ENCODE measurements at places on chromosomes 1 and 21.

DNA sequence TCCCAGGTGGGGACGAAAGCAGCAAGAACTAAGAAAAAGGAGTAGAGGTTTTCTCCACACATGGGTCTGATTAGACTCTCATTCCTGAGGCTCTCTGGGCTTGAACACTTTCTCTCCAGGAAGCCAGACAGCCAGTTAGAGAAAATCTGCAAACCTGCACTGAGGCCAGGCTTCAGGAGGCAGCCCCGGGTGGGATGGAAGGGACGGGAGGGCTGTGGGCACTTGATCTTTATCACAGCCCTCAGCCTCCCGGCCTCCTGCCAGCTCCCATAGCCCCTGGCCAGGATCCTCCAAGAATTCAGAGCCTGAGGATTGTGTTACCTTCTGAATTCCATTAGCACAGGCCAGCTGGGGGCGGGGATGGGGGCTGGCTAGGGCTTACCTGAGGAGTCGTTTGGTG lies 40.1 kb downstream of the SERTAD4 start:
- DNase-seq, result no peak

- no peak for DNase-seq
These were observed 61.6 kb downstream of the PTGS2 start for GRCh38 chr1:186618401-186619170.

DNA sequence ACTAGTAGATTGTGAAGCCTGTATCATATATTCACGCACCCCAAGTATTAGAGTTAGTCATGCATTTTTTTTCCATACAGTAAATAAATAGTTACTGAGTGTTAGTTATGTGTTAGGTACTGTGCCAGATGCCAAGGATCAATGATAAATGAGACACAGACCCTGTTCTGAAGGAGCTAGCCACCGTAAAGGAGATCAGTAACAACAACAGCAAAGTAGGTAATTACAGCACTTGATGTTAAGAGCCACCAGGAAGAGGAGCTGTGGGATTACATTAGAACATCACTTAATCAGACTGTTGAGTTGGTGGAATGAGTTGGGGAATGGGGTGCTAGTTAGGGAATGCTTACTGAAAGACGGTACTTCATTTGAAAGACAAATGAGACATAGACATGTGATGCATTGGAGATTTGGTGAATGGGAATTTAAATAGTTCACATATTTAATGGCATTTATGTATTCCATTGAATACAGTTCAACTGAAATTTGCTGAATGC lies 21.0 kb downstream of the PRKAA2 start:
- no peak for DNase-seq

DNA sequence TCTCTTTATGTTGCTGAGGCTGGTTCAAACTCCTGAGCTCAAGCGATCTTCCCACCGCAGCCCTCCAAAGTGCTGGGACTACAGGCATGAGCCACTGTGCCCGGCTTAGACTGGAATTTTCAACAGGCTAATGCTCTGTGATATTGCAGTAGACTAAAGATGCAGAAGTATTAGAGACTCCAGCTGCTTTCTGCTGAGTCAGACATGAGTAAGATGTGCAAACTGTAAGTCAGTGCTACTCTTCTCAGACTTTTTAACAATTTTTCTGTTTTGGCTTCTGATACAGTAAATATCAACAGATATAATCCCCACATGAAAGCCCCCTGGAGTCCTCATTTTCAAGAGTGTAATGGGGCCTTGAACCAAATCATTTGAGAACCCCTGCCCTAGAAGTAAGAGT lies 29.3 kb upstream of the NLRP3 start:
- no peak for DNase-seq

GRCh38 chr1:26122988-26123973 lies 11.7 kb downstream of the PDIK1L start:
- DNase-seq, result no peak

DNA sequence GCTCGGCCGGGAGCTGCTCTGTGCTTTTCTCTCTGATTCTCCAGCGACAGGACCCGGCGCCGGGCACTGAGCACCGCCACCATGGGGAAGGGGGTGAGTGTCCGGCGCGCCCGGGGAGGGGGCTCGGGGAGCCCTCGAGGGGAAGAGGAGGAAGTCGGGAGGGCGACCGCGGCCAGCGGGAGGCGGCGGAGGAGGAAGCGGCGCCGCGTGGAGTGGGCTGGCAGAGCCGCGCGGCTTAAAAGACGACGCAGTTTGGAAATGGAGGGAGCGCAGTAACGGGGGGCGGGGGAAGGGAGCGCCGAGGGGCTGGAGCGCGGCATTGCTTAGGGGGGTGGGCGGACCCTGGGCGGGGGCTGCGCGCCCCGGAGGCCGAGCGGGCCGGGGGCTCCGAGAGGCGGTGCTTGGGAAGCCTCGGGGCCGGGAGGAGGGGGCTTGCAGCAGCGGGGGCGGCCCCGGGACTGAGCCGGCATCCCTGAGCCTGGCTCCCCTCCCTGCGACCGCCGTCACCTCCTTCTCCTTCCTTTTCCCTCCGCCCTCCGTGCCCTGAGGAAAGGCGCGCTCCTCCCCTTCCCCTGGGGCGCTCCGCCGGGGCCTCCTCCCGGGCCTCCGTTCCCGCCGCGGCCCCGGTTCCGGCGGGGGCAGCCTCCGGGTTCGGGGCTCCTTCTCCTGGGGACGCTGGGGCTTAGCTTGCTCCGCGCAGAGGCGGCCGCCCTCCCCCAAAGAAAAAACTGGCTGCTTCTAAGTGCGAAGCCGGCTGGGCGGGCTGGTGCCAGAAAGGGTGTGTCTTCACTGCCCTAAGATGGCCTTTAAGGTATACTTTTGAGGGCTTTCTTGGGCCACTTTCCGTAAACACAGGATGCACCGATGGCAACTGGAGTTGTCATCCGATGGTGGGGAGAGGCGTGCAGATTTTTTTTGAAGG lies 648 bp downstream of the ATP1A1 start:
- peak; percentile 5 for DNase-seq

DNA sequence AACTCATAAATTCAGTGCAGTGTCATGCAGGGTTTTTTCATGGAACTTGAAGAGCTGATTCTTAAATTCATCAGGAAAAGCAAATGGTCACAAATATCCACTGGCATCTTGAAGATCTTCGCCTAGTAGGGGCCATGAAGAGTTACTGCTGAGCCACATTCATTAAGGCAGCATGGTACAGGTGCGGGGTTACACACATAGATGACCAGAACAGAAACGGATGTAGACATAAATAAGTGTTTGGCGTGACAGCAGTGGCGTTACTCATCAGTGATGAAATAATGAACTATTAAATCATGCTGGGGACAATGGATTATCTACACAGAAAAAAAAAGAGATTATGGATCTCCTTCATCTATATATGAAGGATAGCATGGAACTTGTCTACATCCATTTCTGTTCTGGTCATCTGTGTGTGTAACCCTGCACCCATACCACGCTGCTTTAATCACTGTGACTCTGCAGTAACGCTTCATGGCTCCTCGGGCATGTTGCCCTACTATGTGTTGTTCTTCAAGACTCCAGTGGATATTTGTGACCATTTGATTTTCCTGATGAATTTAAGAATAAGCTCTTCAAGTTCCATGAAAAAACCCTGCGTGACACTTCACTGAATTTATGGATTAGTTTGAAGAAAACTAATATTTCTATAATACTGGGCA lies 161.3 kb downstream of the GALNT2 start:
- DNase-seq, result no peak

- DNase-seq, result no peak
These were observed 102.5 kb downstream of the EBNA1BP2 start for GRCh38 chr1:43069461-43070050.

DNA sequence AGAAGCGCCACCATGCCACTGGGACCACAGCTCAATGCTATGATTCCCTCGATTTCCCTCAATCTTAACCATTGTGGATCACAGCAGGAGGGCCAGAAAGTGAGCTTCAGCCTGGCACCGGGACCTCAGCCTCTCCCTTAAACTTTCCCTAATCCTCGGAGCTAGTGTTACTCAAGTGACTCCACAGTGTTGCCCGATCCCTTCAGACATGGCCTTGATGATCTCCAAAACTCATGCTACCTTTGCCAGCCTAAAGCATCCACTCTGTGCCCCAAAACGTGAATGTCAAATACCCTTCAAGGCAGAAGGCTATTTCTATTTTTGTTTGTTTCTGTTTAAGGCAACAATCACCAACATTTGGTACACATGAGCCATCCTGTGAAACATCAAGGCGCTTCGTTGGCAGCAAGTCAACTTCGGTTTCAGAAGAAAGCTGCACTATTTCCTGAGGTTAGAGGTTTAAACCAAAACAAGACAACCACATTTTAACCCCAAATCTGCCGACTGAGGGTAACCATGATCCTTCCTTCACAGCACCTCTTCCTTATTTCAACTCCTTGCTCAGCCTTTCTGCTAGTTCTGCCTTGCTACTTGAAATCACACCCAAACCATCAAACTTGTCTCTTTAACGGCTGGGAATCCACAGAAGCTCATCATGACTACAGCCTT lies 94.4 kb upstream of the KRTAP19-8 start:
- DNase-seq, result no peak

- DNase-seq, result no peak
These were observed 217.8 kb upstream of the HOOK1 start for GRCh38 chr1:59596956-59597355.

- DNase-seq, result no peak
These were observed 28.5 kb upstream of the SELENON start for GRCh38 chr1:25771221-25772114.

DNA sequence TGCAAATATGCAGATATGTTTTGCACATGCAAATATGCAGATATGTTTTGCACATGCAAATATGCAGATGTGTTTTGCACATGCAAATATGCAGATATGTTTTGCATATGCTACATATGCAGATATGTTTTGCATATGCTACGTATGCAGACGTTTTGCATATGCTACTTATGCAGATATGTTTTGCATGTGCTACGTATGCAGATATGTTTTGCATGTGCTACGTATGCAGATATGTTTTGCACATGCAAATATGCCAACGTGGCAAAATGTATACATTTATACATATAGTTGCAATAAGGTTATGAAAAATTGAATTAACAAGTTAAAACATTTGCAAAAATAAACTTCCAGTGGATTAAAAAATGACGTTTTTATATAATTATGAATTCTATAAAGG lies 30.8 kb upstream of the TP53BP2 start:
- DNase-seq, result no peak

- no peak for DNase-seq
These were observed 223.0 kb downstream of the PLA2G4A start for GRCh38 chr1:187051618-187052232.

DNA sequence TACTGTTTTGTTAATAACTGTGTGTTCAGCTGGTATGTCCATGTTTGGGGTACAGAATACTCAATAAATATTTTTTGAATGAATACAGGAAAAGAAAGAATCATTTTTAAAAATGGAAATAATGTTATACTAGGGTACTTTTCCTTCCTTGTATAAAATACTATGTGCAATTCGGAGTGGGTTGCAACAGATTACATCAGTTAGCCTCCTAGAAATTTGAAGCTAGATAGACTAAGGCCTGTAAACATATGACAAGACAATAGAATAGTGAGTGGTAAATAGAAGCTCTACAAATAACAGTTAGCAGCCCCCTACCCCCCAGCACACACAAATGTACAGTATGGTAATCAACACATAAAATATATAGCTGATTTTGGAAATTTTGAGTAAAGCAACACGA lies 195.9 kb downstream of the KCNT2 start:
- DNase-seq, result no peak

GRCh38 chr1:48576565-48576964 lies 104.6 kb upstream of the SPATA6 start:
- DNase-seq, result no peak

- DNase-seq, result no peak
These were observed 5.7 kb upstream of the ABCA4 start for GRCh38 chr1:94126651-94127050.

DNA sequence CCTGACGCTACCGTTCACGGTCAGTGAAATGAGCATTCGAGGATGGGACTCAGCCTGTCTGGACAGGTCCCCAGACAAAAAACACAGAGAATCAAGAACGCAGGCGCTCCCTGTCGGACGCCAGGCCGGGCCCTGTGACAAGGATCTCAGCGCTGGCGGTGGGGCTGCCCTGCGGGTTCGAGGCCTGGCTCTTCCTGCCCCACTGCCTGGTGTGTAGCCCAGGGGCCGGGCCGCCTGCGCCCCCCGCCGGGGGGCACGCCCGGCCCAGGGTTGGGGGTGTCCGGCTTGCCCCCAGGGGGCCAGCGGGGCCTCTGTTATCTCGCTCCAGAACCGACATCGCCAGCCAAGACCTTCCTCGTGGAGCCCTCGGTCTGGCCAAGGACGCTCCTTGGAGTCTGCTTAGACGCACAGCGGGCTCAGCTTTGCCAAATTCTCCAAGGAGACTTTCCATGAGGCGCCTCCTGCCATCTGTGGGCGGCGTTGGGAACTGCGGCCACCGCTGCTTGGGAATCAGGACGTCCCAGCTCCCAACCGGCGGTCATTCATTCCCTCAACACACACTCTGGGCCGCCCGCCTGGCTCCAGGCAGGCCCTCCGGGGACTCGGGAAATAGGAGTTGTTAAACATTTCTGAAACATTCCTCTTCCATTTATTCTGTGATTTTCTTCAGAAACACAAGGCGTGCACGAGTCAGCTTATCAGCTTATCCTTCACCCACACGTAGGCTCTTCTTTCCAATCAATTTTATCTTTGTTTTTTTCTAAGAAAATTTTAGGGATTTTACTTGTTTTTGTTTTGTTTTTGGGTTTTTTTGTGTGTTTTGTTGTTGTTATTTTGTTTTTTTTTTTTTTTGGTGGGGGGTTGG lies 11.3 kb upstream of the RIPK4 start:
- peak; percentile 55 for DNase-seq

- DNase-seq, result no peak
These were observed 73.5 kb upstream of the WNT4 start for GRCh38 chr1:22216210-22216883.

DNA sequence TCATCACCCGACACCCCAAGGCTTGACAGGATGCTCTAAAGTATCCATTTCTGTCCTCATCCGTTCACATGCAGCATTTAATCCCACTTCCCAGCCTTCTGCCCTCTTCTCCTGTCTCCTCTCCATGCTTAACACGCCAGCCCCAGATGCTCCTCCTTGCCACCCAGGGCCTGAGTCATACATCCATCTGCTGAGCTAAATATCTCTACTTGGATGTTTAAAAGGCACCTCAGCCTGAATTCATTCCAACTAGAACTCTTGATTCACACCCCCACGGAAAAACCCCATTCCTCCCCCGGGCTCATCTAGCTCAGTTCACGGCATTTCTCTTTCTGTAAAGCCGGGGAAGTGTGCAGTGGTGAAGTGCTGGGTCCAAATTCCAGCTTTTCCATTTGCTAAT lies 27.7 kb downstream of the TEX35 start:
- DNase-seq, result no peak

DNA sequence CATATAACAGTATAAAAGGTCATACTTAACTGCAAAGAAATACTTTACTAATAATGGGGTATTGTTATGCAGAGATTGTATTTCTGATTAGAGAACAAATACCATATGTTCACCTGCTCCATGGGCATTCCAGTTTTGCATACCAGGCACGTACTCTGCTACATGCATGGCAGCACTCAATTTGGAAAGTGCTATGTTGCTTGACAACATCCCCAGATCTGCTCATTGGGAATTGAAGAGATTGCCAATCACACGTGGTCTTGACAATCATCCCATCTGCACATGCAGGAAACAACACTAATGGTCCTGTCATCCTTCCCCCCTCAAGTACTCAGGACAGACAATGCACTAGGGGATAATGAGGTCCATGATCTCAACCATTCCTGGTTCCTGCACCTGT lies 63.4 kb upstream of the PDE4B start:
- no peak for DNase-seq

- DNase-seq, result no peak
These were observed 20.0 kb downstream of the HDAC1 start for GRCh38 chr1:32311709-32312393.

- DNase-seq, result no peak
These were observed 45.3 kb downstream of the KCTD3 start for GRCh38 chr1:215612391-215612790.
